ENCODE measurements at places on chromosomes 6 and 20. TPM values are rescaled to one million over a fixed set of nuclear protein-coding genes. Genes with fewer than 3 reads are reported as not detected.

- no peak for DNase-seq
Observed at GRCh38 chr6:147643341-147644200, 135.1 kb downstream of the SAMD5 start.

- DNase-seq = no peak
Observed at GRCh38 chr6:10441655-10442009, 26.8 kb upstream of the TFAP2A start.

DNA sequence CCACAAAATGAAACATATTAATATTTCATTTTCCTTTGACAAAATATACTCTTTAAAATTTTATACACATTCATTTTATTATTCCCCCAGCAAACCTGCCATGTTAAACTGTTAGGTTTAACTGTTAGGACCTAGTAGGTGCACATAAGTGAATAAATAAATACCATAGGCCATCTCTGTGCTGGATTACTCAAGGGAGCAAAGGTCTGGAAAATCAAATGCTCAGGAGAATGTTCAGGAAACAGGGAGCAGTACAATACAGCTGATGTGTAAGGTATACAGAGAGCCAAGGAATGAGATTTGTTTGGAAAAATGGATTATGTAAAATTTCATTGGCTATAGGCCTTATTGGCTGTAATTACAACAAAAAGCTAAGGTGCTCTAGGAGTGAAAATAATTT, 339.3 kb downstream of the BCKDHB start:
- DNase-seq = no peak

DNA sequence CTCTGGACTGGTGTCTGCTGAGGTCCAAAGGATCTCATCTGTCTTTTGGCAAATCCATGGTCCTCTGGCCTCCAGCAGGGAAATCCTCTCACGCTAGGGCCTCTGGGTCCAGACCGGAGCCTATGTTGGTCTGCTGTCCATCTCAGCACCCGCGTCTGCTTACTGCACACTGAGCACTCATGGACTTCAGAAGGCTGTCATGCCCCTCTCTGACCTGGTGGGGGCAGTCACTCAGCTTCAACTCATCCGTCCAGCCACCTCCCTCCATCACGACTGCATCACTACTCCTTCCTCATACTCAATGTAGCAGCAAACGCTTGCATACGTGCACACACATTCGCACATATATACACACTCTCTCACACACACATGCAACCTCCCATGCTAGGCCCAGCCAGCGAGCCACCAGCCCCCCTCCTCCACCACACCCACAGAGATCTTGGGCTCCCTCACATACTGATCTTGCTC, 33.3 kb downstream of the GABRR2 start:
- DNase-seq = peak; percentile 71

DNA sequence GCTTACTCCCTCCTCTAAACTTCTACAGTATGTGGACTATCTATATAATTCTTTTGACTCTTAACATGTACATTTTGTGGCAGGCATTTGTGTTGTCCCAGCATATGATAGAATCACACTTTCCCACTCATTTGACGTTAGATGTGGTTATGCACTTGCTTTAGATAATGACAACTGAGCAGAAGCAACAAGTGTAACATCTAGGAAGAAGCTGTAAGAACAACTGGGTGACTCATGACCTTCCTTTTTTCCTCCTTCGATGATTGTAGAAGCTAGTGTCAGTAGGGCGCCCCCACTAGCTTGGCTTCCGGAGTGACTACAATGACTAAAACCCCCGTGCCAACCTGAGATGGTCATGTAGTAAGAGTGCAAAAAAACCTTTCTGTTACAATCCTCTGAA, 74.6 kb upstream of the CEP85L start:
- DNase-seq = peak; percentile 89

DNA sequence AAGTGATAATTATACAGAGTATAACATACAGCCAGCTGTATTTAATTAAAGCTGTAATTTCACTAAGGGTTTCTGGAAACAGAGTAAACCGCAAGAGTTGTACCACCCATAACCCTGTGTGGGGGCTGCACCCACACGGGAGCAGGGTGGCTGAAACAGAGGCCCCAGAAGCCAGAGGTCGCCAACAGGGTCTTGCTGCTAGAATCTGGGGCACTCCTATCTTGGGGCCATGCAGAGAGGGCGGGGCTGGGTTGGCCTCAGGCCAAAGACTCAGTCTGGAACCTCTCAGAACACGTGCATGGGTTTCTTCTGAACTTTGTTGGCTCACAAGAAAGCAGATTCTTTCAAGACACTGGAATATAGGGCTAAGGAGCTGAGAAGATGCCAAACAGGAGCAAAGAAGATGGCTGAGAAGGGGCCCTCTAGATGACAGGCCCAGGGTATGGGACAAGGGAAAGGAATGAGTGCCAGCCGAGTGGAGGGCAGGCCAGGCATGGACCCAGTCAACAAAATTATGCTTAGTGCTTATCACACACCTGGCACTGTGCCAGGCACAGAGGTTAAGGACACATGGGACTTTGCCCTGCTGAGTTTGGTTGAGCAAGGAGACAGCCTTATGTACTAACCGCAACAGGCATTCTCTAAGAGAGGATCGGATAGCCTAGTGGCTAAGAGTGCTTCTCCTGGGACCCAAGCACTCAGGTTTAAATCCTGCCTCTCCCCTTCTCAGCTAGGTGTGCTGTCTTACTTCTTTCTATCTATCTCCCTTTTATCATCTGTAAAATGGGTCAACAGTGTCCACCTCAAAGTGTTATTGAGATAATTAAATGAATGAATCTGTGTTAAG, 96.6 kb upstream of the FOXP4 start:
- DNase-seq = no peak

- no peak for DNase-seq
Observed at GRCh38 chr20:15336011-15336410, 998.6 kb upstream of the FLRT3 start.

- no peak for DNase-seq
Observed at GRCh38 chr6:49978332-49979226, 9.2 kb upstream of the DEFB113 start.

DNA sequence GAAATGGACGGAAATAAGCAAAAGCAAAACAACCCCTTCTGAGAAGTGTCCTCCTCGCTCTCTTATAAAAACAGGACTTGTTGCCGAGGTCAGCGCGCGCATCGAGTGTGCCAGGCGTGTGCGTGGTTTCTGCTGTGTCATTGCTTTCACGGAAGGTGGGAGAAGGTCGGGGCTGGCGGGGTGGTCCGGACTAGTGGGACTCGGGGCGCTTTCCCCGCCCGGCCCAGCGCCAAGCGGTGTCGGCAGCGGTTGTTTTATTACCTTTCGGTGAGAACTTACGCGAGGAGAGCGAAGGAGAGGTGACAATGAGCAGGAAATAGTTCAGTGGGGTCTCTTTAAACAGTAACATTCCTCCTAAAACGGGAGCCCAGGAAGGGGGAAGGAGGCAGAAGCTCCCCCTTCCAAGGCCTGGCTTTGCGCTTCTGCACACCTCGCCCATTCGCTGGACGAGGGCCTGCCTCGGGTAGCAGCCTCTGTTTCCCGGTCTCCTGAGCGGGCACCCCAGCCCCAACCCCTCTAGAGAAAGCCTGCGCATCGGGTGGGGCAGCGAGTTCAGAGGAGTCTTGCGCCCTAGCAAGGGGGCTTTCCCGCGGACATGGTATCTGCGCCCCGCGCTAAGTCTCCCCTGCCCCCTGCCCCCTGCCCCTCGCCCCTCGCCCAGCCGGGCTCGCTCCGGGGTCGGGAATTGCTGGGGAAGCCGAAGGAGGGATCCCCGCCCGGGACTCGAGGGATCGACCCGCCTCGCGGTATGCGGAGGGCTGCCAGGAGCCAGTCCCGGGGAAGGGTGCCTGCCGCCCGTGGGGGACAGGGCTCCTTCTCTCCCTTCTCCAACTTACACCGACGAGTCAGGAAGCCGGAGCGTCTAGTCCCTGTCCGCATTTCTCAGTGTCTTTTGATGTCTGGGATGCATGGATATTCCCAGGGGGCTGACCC, 1.2 kb upstream of the TBXT start:
- DNase-seq = no peak

DNA sequence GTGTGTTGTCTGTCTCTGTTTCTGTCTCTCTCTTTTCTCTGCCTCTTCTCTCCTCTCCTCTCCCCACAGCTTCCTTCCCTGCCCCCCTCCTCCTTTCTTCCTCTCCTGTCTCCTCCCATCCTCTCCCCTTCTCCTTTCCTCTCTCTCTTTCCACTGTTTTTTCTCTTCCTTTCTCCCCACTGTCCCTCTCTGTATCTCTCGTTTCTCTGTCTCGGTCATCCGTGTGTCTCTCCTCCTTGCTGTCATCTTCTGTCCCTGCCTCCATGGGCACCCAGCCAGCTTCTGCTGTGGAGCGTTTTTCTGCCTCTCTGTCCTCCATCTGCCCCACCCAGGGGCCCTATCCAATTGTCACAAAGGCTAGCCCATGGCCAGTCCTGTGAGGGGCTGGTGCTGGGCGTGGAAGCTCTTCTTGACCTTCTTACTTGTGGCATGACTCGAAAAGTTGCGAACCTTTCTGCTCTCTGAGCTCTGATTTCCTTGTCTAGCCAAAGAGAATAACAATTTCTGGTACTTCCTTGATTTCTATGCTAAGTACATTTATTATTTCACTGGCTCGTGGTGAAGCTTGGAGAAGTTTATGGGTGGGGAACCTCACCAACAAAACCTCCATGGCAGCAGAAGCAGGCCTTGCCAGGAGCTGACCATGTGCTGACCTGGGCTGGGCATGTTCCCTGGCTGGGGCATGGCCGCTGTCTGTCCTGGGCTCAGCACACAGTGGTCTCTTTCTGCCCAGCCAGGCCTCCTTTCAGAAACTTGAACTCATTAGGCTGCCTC, 69.3 kb downstream of the CEBPB start:
- no peak for DNase-seq

DNA sequence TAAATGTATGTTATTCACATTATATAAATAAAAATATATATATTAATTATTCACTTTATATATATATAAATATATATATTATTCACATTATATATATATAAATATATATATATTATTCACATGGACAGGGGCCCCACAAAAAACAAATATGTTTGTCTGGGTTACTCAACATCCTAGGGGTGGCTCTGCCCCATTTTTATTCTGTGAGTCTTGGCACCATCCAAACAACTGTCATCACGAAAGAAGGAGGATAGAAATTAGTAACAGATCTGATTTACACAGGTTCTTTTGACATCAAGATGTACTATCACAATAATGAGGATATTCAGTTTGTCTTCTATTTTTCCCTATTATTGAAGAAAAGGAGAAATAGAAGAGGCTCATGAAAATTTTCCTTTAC, 187.3 kb downstream of the GPX5 start:
- no peak for DNase-seq

DNA sequence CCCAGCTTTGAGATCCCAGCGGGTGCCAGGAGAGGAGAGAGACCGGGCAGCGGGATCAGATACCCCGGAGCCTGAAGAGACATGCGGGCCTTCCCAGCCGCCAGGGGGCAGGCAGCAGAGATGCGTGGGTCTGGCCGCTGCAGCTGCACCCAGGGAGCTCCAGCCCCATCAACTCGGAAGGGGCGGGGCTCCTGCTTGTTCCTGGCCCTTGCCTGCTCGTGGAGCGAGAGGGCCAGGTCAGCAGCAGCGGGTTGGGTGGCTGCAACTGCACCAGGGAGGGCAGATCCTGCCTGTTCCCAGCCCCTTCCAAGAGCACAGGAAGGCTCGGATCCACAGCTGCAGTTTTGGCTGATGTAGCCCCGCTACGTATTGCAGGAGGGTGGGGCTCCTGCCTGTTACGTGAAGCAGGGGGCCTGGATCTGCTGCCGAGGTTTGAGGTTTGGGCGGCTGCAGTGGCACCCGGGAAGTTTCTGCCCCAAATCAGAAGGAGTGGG, 532.8 kb downstream of the RFPL4B start:
- peak; percentile 42 for DNase-seq

DNA sequence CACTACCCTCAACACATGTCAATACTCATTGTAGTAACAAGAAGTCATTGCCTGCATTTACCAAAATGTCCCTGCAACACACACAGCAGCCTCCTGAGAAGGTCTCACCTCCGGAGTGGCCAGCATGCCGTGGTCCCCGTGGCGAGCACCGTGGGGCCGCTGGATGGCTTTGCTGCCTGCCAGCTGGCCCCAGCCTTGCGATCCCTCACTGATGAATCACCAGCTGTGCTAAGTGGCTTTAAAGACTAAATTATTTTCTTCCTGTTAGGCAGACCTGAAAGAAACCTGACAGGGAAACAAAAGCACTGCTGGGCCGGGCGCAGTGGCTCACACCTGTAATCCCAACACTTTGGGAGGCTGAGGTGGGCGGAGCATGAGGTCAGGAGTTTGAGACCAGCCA, 306.7 kb downstream of the CDH4 start:
- no peak for DNase-seq

- no peak for DNase-seq
Observed at GRCh38 chr6:130787726-130788500, 39.3 kb upstream of the SMLR1 start.

DNA sequence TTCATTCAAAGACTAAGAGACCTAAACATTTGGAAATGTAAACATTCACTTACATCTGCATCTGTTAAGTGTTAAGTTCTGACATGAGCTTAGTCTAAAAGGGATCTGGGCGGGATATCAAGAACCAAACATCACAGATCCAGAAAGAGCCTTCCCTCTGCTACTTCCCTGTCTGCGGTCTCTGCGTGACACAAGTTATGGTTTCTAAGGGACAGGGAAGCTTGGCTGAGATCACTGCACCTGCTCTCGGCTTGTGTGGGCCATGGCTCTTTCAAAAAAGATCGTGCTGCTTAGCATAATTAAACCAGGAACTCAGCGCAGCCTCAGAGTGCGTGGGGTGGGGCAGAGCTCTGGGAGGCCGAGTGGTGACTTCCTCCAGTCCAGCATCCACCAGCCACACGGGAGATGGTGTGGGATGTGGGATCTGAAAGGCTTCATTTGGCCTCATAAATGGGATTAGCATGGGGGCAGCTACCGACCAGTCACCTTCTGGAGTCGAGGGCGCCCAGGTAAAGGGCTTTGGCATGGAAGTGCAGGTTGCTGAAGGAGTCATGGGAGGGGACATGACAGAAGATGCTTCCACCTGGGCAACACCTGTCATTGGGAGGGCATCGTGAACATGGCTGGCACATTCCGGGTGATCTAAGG, 16.7 kb upstream of the RAMACL start:
- DNase-seq = no peak

DNA sequence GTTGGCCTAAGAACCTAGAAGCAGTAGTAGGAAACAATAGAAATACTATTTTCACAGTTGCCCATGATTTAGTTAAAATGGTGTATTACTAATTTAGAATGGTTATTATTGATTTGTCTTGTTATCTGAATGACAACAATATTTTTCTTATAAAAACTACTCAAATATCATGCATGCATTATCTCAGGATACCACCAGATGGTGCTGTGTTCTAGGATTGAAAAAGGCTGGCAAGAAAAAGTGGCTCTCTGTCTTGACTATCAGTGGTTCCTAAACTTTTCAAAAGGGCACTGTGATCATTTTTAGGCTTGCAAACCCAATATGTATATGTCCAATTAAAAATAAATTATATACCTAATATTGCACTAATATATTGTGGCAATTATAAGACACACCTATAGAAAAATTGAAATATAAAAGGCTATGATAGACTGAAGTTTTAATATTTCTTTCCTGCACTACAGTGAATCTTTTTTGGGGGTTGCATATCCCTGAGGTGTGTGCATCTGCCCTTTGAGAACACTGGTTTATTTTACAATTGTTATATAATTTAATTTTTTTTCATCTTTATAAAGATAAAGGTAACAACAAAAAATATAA, 131.7 kb upstream of the MLIP start:
- peak; percentile 8 for DNase-seq

PLCB4 gene
- total RNA-seq = not detected

FAM217A gene
- total RNA-seq = not detected

SYCP2L gene
- total RNA-seq = 0.25 TPM

SLC2A4RG gene
- 34.9 TPM for total RNA-seq

PNLDC1 gene
- total RNA-seq = 0.11 TPM

KCNK16 gene
- total RNA-seq = not detected

PPP1R14C gene
- total RNA-seq = not detected

CST4 gene
- total RNA-seq = not detected

MARCKS gene
- total RNA-seq = 0.42 TPM

VAPB gene
- total RNA-seq = 43.9 TPM

Measured in activated CD4-positive, alpha-beta T cell treated with anti-CD3 and anti-CD28 coated beads for 36 hours (primary cell).